Trophoblast cell (in vitro differentiated cells and primary cell): ENCODE measurements at places on chromosomes 3 and 15.

DNA sequence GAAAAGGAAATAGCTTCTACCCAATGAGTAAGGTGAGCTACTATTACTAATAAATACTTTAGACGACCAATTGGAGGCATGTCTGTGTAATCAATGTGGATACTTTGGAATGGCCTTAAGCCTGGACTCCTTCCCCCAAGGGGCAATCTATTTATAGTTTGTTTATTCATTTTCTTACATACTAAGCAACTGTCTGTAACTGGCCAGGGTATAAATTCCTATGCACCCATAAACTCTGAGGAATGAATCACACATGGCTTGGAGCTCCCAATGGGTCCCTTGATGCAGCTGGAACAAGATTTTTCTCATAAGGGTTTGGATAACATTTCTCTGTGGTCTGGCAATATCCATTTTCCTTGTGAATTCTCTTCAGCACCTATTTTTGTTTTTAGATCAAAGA lies 506.8 kb downstream of the EDEM1 start:
- no peaks in the 10 kb centered on the region for H3K27me3 ChIP-seq
- peaks cover 2% of the 10 kb centered on the region for H3K36me3 ChIP-seq
- no peak overlapping the region for H3K4me3 ChIP-seq
- no peak for DNase-seq
- H3K4me1 ChIP-seq: no peaks in the 10 kb centered on the region

- H3K27ac ChIP-seq: no peak overlapping the region
- H3K27me3 ChIP-seq: no peaks in the 10 kb centered on the region
- H3K4me1 ChIP-seq: peaks cover 11% of the 10 kb centered on the region
- no peak overlapping the region for H3K4me3 ChIP-seq
These were observed 4.2 kb downstream of the PLOD2 start for GRCh38 chr3:146156666-146157314.

DNA sequence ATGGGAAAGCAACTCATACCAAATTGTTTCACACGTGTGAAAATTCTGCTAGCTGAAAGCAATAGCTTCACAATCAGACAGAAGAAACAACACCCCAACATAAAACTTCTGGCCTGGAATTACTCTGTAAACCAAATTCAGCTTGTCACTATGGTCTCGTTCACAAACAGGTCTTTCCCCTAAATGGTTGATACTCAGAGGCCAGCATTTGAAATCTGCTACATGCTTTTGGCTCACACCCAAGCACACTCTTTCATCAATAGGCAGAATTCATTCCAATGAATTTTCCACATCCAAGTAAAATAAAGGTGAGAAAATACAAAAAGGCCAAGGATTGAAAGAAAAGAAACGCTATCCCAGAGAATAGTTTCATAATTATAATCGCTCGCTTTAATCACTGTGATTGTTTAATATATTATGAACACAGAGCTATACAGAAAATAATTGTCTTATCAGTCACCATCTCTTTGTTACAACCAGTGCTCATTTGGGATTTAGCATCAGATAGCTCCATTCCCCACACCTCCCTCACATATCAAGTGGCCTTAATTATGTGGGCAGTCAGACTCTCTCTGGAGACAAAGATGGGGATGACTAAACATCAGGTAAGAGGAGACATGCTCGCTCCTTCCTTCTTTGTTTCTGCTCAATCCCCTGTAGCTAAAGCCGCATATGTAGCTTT lies 503.8 kb upstream of the ARRDC4 start:
- DNase-seq: no peak
- no peaks in the 10 kb centered on the region for H3K36me3 ChIP-seq
- no peaks in the 10 kb centered on the region for H3K27me3 ChIP-seq
- H3K4me1 ChIP-seq: no peaks in the 10 kb centered on the region
- H3K27ac ChIP-seq: no peak overlapping the region

- no peaks in the 10 kb centered on the region for H3K27me3 ChIP-seq
- H3K4me1 ChIP-seq: no peaks in the 10 kb centered on the region
- H3K36me3 ChIP-seq: no peaks in the 10 kb centered on the region
- H3K4me3 ChIP-seq: no peak overlapping the region
- no peak overlapping the region for H3K27ac ChIP-seq
These were observed 79.7 kb downstream of the EDEM1 start for GRCh38 chr3:5267252-5267651.

DNA sequence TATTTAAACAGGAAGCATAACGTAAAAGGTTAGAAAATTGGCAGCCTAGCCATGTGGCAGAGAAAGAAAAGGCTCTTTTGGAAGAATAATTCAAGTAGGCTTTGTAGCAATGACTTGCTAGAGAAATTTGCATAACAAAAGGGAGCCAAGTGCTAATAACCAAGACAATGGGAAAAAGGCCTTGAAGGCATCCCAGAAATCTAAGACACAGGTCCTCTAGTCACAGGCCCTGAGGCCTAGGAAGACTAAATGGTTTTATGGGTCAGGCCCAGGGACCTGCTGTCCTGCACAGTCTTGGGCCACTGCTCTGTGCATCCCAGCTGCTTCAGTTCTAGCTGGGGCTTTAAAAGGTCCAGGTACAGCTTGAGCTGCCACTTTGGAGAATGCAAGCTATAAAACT lies 78.5 kb downstream of the FGF7 start:
- H3K4me3 ChIP-seq: no peak overlapping the region
- no peaks in the 10 kb centered on the region for H3K36me3 ChIP-seq
- DNase-seq: no peak
- H3K4me1 ChIP-seq: no peaks in the 10 kb centered on the region

DNA sequence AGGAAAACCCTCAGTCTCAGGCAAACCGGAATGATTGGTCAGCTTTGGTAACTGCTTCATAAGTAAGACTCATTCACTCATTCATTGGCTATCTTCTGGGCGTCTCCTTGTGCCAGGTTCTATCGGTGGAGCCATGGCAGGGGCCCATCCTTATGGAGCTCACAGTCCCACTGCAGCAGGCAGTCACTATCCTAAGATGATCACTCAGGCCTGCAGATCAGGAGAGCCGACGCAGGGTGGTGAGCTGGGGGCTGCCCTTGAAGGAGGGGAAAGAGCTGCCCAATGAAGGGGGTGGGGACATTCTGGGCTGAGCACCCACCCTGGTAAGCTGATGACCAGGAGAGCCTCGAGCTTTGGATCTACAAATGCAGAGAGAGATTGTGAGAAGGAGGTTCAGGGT lies 20.5 kb upstream of the FGD5 start:
- H3K4me1 ChIP-seq: peaks cover 5% of the 10 kb centered on the region
- no peak overlapping the region for H3K4me3 ChIP-seq
- no peak for DNase-seq
- H3K36me3 ChIP-seq: no peaks in the 10 kb centered on the region

- no peak overlapping the region for H3K27ac ChIP-seq
- peaks cover 4% of the 10 kb centered on the region for H3K4me1 ChIP-seq
- no peak overlapping the region for H3K4me3 ChIP-seq
These were observed 8.1 kb upstream of the PRR23E start for GRCh38 chr3:127184870-127185216.

DNA sequence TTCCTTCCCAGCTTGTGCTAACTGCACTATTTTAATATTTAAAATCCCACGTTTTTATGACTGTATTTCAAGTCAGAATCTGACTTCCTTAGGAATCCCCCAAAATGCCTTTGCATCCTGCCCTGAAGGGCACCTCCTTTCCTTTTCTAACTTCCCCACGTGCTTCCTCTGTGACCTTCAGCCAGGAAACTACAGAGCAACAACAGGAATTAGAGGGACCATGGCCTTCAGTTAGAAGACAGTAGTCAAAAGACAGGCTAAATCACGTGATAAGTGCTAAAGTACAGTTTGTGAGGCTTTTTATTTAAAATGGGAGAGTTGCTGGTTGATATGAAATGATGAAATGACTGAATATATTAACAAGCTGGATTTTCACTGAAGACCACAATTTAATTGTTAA lies 11.8 kb upstream of the ABHD10 start:
- H3K4me1 ChIP-seq: no peaks in the 10 kb centered on the region
- H3K36me3 ChIP-seq: peaks cover 8% of the 10 kb centered on the region
- H3K27me3 ChIP-seq: no peaks in the 10 kb centered on the region
- no peak overlapping the region for H3K4me3 ChIP-seq

GRCh38 chr15:100601617-100602063 lies 344 bp downstream of the LINS1 start:
- DNase-seq: no peak
- H3K36me3 ChIP-seq: peaks cover under 1% of the 10 kb centered on the region
- H3K4me3 ChIP-seq: peak overlapping the region; percentile 95
- H3K4me1 ChIP-seq: peaks cover 5% of the 10 kb centered on the region
- no peak overlapping the region for H3K27ac ChIP-seq

- no peak for DNase-seq
- H3K27me3 ChIP-seq: no peaks in the 10 kb centered on the region
- H3K4me1 ChIP-seq: peaks cover 10% of the 10 kb centered on the region
- H3K36me3 ChIP-seq: no peaks in the 10 kb centered on the region
- no peak overlapping the region for H3K4me3 ChIP-seq
These were observed 179.1 kb downstream of the NTRK3 start for GRCh38 chr15:88077296-88078020.

DNA sequence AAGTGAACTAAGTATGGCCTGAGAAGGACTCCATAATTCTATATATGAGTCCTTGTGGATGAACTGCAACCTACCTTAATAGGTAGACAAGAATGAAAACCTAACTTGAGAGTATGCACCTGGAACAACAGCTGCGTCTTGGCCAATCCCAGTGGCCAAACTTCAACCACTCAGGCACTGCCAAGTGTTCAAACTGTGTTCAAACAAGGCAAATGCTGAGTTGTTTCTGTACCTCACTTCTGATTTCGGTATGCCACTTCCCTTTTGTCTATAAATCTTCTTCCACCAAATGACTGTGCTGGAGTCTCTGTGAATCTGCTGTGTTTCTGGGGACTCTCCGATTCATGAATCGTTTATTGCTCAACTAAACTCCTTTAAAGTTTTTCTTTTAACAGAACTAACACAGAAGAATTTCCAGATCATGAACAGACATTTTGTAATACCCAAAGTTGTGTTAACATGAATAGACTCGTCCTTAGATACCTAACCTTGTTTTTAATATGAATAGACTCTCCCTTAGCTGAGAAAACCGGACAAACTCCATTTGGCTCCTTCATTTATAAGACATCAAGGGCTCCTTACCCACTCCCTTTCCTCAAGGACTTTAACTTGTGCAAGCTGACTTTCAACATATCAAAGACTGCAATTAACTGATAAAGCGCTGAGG lies 4.1 kb downstream of the ZNF717 start:
- no peak overlapping the region for H3K27ac ChIP-seq
- H3K36me3 ChIP-seq: peaks cover 21% of the 10 kb centered on the region
- no peaks in the 10 kb centered on the region for H3K4me1 ChIP-seq
- peak; percentile 10 for DNase-seq
- no peak overlapping the region for H3K4me3 ChIP-seq

DNA sequence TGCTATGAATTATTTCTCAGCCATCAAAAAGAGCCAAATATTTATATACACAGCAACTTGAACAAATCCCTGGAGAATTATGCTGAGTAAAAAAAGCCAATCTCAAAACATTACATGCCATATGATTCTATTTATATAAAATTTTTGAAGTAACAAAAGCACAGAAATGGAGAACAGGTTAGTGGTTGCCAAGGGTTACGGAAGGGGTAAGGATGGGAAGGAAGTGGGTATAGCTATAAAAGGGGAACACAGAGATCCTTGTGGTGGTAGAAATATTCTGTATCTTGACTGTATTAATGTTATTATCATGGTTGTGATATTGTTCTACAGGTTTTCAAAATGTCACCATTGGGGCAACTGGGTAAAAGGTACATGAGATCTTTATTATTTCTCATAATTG lies 62.3 kb upstream of the ASB14 start:
- H3K4me3 ChIP-seq: no peak overlapping the region
- DNase-seq: no peak
- no peaks in the 10 kb centered on the region for H3K27me3 ChIP-seq
- H3K27ac ChIP-seq: no peak overlapping the region

DNA sequence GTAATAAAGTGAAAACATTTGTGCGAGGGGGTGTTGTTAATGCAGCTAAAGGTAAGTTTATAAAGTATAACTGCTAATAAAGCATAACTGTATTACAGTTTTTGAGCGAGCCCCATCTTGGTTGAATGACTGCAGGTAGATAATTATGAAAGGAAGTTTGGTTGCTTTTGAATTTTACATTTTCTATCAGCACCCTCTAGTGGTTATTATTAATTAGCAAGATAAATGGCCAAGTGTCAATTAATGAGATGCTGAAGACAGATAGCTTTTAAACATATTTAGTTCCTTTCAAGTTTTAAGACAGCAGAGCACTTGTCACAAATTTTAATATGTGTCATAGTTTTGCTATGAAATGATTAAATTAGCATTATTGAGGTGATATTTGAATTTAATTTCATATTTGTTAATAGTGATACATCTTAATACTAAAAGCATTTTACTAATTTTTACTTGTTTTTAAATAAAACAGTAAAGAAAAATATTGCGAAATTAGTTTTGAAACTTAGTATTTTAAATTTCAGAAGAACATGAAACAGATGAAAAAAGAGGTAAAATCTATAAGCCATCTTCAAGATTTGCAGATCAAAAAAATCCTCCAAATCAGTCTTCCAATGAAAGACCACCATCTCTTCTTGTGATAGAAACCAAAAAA lies 15.1 kb downstream of the U2SURP start:
- H3K27me3 ChIP-seq: no peaks in the 10 kb centered on the region
- no peak for DNase-seq
- no peak overlapping the region for H3K27ac ChIP-seq
- H3K36me3 ChIP-seq: peaks cover 7% of the 10 kb centered on the region

GRCh38 chr3:125512135-125512920 lies 7.7 kb downstream of the SNX4 start:
- no peaks in the 10 kb centered on the region for H3K27me3 ChIP-seq
- no peak overlapping the region for H3K4me3 ChIP-seq
- H3K27ac ChIP-seq: no peak overlapping the region
- no peaks in the 10 kb centered on the region for H3K4me1 ChIP-seq
- peak; percentile 17 for DNase-seq

- no peak for DNase-seq
- no peak overlapping the region for H3K4me3 ChIP-seq
- H3K4me1 ChIP-seq: no peaks in the 10 kb centered on the region
- peaks cover 2% of the 10 kb centered on the region for H3K36me3 ChIP-seq
- no peaks in the 10 kb centered on the region for H3K27me3 ChIP-seq
These were observed 78.9 kb downstream of the ESYT3 start for GRCh38 chr3:138513090-138513843.

DNA sequence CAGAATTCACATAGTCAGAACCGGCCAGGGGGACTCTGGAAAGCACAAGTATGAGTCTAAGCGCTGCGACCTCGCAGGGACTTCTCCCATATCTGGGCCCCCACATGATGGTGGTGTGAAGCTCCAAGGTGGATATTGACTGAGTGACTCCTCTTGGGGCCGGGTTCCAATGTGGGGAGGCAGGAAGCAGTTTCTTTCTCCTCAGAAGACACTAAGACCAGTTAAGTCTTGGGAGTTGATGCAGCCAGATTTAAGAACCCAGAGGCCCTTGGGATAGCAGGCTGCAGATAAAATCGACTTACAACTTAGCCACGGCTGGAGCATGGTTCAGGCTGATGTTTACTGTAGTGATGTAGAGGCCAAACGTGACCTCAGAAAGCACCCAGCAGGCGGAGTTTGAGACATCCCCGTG lies 55.4 kb upstream of the KLF13 start:
- no peak for DNase-seq
- H3K4me3 ChIP-seq: no peak overlapping the region
- peaks cover 3% of the 10 kb centered on the region for H3K4me1 ChIP-seq
- H3K27me3 ChIP-seq: no peaks in the 10 kb centered on the region
- H3K36me3 ChIP-seq: no peaks in the 10 kb centered on the region

- H3K36me3 ChIP-seq: no peaks in the 10 kb centered on the region
- no peak for DNase-seq
- H3K4me3 ChIP-seq: no peak overlapping the region
- H3K4me1 ChIP-seq: no peaks in the 10 kb centered on the region
These were observed 57.3 kb upstream of the OSTN start for GRCh38 chr3:191141728-191142127.
